ENCODE measurements at places on chromosomes 1 and 21.

GRCh38 chr21:32842146-32842545, 70.6 kb upstream of the PAXBP1 start:
- no peak for DNase-seq

DNA sequence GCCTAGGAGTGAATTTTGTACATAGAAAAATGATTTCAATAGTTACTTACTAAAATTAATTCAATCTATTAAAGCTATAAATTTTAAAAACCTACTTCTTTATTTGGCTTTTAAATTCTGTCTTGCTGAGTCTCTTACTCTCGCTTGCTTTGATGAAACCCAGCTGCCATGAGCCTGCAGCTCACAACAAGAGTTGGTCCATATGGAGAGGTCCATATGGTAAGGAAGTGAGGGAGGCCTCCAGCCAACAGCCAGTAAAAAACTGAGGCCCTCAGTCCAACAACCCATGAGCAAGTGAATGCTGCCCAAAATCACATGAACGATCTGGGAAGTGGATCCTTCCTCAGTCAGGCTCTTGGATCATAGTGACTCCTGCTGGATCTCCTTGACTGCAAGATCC, 89.9 kb upstream of the CXADR start:
- no peak for DNase-seq

DNA sequence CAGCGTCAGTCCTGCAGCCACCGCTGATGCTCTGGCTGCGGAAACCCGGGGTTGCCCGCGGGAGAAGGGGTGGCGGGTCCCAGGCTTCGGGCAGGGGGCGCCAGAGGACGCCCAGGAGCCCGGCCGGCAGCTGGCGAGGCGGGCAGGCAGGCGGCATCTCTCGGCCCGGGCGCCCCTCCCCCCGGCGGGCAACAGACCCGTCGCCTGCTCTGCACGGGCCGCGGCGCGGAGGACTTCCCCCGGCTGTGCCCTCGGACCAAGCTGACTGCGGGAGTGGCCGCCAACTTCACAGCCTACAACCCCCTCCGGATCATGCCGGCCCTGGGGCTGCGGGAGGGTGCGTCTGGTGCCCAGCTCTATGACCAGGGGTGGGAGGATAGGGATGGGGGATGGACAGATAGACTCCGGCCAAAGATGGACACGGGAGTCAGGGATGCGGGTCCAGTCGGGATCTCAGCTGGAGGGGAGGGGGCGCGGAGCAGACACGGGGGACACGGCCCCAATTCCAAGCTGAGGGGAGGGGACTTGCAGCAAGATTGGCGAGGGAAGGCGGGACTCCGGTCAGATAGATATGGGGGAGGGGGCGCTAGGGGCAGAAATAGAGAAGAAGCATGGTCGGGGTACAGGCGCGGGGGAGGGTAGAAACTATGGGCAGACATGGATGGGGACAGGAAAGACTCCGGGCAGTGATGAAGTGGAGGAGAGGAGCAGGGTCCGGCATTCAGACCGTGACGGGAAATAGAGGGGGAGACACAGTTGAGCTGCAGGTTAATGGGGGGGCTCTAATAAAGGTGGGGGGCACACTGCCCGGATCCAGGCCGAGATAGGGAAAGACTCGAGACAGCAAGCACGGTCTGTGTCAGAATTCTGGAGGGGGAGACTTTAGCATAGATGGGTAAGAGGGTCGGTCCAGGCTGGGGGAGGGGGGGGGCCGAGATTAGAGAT, 1.1 kb downstream of the ADGRB2 start:
- peak; percentile 37 for DNase-seq

GRCh38 chr21:29295066-29295650, 3.6 kb upstream of the BACH1 start:
- no peak for DNase-seq
